Kidney capillary endothelial cell (primary cell): ENCODE measurements at places on chromosomes 7 and 10.
A peak's percentile ranks its signal among the peaks of the same experiment; 100 is the strongest.

- DNase-seq: no peak
Observed at GRCh38 chr7:110647266-110647665, 443.7 kb upstream of the LRRN3 start.

- DNase-seq: no peak
Observed at GRCh38 chr10:29479981-29480954, 154.5 kb downstream of the SVIL start.

GRCh38 chr7:26369593-26369992 lies 77.9 kb downstream of the SNX10 start:
- DNase-seq: peak; percentile 71

- DNase-seq: no peak
Observed at GRCh38 chr7:122182081-122182480, 38.0 kb upstream of the AASS start.

DNA sequence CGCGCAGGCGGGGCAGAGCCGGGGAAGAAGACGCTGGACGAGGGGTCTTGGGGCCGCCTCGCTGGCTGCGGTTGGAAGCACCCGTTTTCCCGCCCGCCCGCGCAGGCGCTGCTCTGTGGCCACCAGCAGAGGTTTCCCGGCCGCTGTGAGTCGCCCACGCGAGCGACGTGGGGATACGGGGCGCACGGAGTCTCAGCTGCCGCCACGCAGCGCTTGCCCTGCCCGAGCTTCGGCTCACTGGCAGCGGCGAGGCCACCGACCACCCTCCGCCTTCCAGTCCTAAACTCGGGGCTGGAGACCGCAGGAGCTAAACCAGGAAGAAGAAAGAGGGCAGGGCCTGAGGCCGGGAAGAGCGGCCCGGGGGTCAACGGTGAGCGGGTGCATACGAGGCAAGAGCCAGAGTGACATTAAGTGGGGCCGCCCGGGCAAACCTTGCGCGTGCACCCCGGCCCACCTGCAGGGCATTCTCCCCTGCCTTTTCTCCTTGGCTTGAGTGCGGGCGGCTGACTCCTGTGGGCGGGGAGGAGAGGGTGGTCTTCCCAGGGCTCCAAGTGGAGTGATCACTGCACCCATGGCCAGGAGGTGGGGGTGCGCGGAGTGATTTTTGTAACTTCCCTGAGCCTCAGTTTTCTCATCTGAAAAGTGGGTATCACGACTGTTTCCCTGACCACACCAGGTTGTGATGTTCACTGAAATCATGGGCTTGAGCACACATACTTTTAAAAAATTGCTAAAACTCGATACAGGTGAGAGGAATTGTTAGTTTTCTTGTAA lies 7.1 kb upstream of the EMX2 start:
- DNase-seq: no peak

GRCh38 chr10:104642658-104643302 lies 1.7 kb downstream of the SORCS3 start:
- no peak for DNase-seq
